ENCODE measurements at places on chromosomes 3 and 15.
A peak's percentile ranks its signal among the peaks of the same experiment; 100 is the strongest.

DNA sequence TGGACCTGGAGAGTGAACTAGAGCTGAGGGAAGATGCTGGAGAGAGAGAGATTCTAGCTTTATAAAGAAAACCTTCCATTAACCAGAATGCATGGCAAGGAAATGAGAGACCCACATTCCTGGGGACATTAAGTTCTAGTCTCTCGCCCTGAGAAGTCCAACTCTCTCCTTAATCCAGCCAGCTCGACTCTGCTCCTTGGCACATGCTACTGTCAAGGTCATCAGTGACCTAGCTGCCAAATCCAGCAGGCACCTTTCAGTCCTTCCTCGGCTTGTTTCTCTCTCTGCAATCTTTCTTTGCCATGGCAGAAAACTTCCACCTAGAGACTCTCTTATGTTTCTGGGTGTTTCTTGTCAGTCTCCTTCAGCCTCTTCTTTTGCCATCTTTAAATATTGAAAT lies 40.3 kb downstream of the DGKG start:
- DNase-seq: no peak

DNA sequence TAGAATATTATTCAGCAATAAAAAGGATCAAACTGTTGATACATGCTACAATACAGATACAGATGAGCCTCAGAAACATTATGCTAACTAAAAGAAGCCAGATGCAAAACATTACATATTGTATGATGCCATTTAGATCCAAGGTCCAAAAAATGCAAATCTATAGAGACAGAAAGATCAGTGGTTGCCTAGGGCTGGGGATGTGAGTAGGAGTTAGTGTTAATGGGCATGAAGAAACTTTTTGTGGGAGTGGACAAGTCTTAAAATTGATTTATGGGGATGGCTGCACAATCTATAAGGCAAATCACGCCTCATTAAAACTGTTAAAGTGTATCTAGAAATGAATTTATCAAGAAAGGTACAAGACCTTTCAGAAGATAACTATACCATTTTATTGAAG lies 45.0 kb downstream of the EHHADH start:
- DNase-seq: no peak

DNA sequence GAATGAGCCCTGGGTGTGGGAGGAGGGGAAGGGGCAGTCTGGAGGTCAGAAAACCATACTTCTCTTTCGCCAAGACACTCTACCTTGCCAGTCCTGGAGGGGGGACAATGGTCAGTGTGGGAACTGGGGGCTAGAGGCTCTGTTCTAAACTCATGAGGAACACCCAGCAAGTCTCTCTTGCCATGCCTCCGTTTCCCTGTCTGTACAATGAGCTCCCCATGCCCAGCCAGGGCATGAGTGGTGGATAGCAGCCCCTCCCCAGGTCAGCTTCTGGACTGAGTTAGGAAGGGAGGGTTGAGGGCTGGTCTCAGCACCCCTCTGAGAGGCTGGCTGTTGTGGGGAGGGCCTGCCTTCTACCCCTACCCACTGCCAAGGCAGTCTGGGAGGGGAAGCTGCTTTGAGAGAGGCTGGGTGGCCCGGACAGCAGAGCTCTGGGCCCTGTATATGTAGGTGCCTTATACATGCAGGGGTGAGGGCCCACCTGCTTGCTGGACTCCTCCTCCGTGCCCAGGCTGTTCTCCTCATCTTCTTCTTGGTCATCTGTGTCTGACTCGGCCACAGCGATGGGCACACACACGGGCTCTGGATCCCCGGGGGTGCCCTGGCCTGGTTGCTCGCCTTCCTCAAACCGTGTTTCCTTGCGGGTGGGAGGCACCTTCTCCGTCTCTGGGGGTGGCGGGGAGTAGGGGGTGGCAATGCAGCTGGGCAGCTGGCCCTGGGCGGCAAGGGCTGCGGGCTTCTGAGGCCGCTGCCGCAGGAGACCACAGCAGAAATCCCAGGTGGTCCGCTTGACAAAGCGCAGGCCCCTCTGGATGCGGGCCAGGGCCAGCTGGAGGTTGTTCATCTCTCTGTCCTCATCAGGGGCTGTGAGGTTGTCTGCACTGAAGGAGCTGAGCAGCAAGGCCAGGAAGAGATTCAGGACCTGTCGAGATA lies 68.8 kb downstream of the SCN5A start:
- DNase-seq: peak; percentile 4

DNA sequence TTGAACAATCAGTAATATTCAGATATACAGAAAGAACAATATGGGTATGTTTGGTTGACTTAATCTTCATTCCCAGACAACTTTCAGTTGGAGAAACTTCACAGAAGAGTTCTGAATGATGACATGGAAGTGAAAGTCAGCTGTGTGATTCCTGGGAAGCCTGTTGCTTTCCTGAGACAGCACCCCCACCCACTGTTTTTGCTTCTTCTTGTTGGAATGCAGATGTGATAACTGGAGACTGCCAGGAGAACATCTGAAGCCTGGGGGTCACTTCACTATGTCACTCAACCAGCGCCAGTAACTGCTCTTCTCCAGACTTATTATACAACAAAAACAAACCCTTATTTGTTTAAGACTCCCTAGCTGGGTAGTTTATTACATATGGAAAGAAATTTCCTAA lies 599.4 kb downstream of the ZIC1 start:
- no peak for DNase-seq

GRCh38 chr3:98099848-98100247 lies 12.9 kb downstream of the OR5AC2 start:
- no peak for DNase-seq

GRCh38 chr3:196284396-196284795 lies 3.1 kb downstream of the PCYT1A start:
- no peak for DNase-seq

- no peak for DNase-seq
Measured at GRCh38 chr15:29692527-29692926, 129.7 kb downstream of the TJP1 start.

- DNase-seq: no peak
Measured at GRCh38 chr3:2904054-2904453, 206.1 kb downstream of the IL5RA start.

DNA sequence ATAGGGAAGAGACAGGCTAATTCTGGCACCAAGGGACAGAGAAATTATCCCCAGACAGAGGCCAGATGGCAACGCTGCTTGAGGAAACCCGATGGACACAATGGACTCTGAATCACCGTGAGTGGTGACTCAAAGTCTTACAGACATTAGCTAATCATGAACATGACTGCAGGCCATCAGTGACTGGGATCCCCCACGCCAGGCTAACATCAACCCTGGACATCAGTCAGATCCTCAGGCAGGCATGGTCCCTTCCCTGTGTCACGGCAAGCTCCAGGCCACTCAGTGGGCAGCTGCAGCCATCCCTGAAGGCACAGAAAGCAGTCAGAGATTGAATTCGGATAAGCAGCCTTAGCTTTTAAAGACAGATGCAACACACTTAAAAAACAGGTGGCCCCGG lies 23.8 kb upstream of the OXTR start:
- no peak for DNase-seq

DNA sequence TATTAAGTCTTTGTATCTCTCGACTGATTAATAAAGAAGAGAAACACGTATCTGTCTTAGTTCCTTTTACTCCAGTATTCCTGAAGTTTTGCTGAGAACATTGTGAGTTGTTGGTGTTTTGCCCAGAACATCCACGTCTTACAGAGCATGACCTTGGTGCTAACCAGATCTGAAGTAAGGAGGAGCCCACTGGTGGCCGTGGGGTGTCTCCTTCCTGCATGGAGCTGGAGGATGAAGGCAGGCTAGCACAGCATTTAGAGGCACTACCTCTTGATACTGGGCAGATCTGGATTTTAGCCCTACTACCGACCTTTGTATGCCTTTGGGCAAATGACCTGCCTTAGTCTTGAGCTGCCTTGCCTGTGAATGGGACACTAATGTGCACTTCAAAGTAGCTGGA lies 28.9 kb upstream of the ESYT3 start:
- no peak for DNase-seq

DNA sequence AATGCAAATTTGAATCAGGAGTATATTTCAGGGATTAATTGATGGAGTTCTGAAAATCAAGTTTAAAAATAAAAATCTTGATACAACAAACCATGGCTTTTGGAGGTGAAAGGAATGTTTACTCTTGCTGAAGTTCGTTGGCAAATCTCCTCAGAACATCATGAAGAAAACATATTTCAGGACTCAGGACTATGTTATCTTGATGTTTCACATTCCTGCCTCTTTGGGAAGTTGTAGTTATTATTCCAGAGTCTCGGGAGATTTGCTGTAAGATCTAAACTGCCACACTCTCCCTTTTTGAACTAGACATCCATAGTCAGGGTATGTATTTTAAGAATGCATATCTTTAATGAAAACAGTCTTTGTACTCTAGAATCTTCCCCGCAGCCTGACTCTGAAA lies 271.2 kb downstream of the RBMS3 start:
- DNase-seq: no peak

- no peak for DNase-seq
Measured at GRCh38 chr3:156017352-156018030, 102.9 kb upstream of the KCNAB1 start.

DNA sequence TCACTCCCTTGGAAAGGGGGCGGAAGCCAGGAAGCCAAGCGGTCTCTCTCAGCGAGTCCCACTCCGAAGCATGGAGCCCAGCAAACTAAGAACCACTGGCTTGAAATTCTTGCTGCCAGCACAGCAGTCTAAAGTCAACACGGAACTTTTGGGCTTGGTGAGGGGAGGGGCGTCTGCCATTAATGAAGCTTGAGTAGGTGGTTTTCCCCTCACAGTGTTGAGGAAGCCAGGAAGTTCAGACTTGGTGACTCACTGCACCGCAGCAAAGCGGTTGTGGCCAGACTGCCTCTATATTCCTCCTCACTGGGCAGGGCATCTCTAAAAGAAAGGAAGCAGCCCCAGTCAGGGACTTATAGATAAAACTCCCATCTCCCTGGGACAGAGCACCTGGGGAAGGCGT lies 665.4 kb upstream of the CBLB start:
- DNase-seq: no peak

DNA sequence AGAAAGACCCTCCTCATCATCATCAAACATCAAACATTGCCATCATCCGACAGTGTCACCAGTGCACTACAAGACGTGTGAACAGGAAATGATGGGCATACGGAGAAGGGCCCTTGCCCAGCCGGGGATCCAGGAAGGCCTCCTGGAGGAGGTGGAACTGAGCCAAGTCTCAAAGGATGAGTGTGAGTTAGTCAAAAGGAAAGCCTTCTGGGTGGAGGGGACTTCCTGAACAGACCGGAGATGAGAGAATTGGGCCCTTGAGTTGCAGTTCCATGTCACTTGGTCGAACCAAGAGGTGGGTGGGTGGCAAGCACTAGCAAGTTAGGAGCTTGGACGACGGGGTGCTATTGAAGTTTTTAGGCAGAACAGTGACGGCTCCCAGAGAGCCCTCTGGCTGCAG lies 8.5 kb downstream of the SEMA4B start:
- no peak for DNase-seq

GRCh38 chr3:10007126-10007782 lies 19.0 kb upstream of the FANCD2 start:
- no peak for DNase-seq

- no peak for DNase-seq
Measured at GRCh38 chr15:60672400-60672799, 193.5 kb upstream of the ICE2 start.

- DNase-seq: no peak
Measured at GRCh38 chr3:127729556-127730056, 56.9 kb downstream of the ABTB1 start.

GRCh38 chr3:37826502-37826901 lies 35.2 kb upstream of the CTDSPL start:
- no peak for DNase-seq

DNA sequence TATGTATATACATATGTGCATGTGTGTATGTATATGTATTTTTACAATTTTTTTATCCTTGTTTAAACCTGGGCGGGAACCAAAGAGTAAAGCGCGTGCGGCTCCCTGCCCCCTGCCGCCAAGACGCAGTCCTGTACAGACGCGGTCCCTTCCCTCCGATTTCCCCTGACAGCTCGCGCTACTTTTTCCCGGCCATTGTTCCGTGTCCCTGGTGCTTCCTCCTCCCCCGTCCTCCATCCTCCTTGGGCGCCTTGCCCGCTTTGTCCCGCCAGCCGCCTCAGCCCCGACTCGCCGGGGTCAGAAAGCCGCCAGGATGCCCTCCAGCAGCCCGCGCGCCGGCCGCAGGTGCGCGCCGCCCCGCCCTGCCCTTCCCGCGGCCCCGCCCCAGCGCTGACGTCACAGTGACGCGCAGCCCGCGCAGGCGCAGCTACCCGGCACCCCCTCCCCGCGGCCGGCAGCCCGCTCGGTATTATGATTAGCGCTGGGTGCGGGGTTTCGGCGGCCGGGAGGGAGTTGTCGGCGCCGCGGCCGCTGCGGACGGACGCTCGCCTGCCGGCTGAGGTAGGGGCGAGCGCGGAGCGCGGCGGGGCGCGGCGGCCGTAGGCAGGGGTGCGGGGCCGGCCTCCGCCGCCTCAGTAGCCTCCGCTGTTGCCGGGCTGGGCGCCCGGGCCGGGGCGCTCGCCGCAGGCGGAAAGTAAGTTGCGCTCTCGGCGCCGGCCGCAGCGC lies at the start of gene SNRK:
TSS of gene SNRK (plus strand) at position 426 of the 726 bp plus-strand sequence. CDS start 16,664 bp downstream, outside the sequence.
- peak; percentile 92 for DNase-seq

- no peak for DNase-seq
Measured at GRCh38 chr15:89194608-89195007, 26.8 kb downstream of the RLBP1 start.

DNA sequence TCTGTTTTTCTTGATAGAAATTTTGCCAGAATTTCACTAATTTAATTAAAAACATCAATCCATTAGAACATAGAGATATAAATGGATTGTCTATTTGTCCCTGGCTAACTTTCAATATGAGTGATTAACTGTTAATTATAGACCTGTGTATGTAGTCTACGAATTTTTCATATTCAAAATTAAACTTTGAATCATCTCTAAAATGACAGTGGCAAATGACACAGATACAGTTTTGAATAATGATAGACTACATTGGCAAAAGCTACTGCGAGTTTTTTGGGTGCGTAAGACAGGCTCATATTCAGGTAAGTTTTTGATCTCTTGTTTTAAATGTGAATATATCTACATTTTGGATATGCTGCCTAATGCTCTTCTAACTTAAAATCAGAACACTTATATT lies 86.0 kb upstream of the TBC1D5 start:
- no peak for DNase-seq

- DNase-seq: no peak
Measured at GRCh38 chr15:43774062-43774461, 2.7 kb downstream of the ELL3 start.

DNA sequence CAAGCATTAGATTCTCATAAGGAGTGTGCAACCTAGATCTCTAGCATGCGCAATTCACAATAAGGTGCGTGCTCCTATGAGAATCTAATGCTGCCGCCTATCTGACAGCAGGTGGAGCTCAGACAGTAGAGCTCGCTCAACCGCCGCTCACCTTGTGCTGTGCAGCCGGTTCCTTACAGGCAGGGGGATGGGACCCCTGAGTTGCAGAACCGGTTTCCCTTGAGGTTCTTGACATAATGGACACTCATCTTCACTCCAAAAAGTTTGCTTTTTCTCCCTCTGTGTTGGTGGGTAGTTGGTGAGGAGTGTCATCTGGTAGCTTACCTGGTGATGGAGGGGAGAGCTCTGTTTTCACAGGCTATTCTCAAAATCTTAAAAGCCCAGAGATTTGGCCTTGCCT lies 324.0 kb upstream of the TBL1XR1 start:
- no peak for DNase-seq

- no peak for DNase-seq
Measured at GRCh38 chr3:197847866-197848401, 56.9 kb downstream of the LRCH3 start.

- no peak for DNase-seq
Measured at GRCh38 chr15:92392462-92392861, 1.2 kb upstream of the ST8SIA2 start.
